Activated T-cell treated with anti-CD3 and anti-CD28 coated beads for 24 hours (primary cell): ENCODE measurements at places on chromosomes 11 and 22.

DNA sequence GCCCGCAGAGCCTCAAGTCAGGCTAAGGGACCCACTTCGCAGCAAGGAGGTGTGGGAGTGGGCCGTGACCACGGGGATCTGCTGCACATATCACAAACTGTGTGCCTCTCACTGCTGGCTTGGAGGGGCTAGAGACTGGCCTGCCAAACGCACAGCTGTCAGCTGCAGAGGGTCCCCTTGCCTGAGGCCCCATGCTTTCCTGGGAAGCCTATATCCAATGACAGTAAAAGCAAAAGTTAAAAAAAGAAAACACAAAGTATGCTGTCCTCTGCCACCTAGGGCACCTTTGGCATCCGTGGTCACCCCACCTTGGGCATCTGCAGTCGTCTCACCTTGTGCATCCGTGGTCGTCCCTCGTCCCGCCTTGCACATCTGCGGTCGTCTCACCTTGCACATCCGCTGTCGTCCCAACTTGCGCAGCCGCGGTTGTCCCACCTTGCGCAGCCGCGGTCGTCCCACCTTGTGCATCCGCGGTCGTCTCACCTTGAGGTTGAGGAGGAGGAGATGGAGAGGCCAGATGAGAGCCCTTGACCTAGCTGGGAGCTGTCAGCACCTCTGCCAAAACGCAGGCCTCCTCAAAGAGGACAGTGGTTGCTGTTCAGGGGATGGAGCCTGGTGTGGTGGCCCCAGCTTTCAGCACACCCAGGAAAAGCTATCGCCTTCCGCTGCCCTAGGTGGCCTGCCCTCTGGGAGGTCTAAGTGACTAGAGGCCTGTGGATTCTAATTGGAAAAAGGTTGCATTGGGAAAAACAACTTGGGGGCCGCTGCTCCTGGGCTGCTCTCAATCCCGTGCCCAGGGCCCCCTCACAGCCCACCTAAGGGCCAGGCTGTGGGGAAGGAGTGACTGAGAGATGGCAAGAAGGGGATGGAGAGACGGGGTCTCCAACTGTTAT lies 90.5 kb downstream of the MYEOV start:
- no peak for DNase-seq

GRCh38 chr11:124085997-124086846 lies 29.0 kb upstream of the VWA5A start:
- DNase-seq = no peak

- DNase-seq = no peak
Measured at GRCh38 chr22:42335839-42336378, 65.5 kb upstream of the TCF20 start.

DNA sequence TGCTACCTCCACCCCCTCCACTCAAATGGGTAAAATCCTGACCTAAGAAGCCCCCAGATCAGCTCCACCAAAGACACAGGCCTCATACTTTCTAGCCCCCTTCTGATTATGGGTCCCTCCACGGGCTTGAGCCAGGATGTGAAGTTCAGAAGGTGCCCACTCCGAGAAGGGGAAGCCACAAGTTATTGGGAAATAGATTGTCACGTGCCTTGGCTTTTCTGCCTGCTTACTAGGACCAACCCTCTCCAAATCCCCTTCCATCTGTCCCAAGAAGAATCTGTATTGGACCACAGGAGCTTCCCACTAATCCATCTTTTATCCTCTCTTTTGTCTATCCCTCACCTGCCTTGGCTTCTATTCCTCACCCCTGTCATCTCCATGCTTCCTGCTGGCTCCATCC lies 3.0 kb upstream of the NRGN start:
- no peak for DNase-seq

- no peak for DNase-seq
Measured at GRCh38 chr11:111540114-111540936, at the start of gene LAYN. Gene LAYN (plus strand): TSS chr11:111540720. CDS start chr11:111540844, 124 bp downstream.

DNA sequence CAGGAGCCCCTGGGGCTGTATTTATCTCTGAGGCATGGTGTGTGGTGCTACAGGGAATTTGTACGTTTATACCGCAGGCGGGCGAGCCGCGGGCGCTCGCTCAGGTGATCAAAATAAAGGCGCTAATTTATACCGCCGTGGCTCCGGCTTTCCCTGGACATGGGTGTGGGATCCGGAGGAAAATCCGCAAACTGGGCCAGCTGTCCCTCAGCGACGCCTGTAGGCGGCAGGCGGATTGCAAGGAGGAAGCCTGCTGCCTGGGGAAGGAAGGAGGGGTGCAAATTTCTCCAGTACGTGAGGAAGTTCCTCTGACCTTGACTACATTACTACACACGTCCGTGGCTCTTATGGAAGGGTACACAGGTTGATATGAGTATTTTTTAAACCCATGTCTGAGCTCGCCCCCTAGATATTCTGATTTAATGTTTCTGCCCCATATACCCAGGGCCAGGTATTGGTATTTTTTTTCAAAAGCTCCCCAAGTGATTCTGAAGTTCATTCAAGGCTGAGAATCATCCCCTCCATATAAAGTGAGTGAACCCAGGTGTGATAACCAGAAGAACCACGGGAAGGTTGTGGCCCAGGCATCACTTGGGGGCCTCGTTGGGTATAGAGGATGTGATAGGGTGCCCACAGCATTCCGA lies 2.8 kb downstream of the MYOD1 start:
- DNase-seq = no peak

DNA sequence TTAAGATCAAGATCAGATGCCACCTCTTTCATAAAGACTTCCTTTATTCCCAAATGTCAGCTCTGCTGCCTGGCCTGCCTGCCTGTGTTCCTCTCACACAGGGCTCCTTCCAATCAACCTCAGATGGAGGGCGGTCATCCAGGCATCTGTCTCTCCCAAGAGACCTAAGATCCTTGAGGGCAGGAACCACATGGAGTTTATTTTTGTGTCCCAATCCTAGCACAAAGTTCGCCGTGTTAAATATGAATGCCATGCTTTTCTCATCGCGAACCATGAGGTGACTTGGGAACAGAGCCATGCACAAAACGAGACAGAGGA lies 72.7 kb upstream of the ARFGAP3 start:
- DNase-seq = no peak

DNA sequence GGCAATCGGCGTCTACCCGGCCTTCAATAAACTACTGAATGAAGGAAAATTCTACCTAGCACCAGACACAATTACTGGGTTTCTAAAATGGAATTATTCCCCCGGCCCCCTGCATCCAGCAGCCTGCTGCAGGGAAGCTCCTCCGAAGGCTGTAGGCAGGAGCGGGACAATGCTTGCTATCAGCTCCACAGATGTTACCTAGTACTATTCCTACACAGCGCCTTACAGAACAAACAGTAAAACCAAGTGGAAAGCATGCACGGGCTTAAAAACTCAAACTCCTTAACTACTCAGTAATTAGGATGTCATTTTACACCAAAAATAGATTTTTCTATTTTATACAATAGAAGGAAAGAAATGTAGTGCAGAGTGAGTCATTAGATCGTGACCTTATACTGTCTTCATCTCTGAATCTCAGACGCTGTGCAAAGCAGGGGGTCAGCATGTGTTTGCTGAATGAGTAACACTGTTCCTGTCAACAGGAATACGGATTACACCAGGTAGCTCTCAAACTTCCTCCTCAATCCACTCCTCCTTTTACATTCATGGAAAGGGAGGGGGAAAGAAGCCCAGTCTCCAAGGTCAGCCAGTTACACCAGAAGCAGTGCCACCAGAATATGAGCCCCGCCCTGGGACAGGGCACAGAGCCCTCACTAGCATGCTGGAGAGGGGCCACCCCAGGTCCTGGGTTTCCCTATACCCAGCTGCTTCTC lies 74.9 kb downstream of the PACSIN2 start:
- DNase-seq = no peak

GRCh38 chr11:113341388-113342165 lies 27.2 kb downstream of the TTC12 start:
- DNase-seq = no peak

DNA sequence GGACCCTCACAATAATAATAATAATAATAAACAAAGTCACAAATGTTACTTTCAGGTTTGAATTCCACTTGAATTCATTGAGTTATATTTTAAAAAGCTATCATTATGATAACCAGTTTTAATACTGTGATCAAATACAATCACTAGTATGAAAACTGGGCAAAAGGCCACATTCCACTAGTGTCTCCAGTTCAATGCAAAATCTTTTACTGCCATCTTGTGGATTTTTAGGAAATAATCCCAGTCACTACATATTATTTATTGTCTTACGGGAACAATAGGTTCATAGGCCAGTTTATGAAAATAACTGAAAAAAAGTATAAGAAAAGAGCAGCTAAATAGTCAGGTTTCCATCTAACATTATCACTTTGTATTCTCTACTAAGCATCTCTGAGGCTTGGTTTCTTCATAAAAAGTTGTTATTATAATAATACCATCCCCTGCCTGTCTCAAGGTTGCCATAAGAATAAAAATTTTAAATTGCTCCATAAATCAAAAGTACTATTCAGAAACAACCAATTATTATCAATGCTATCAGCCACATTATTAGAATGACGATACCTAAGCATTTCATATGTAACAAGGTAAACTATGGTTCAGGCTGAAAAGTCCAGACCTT lies 533.9 kb upstream of the CCDC90B start:
- DNase-seq = no peak

DNA sequence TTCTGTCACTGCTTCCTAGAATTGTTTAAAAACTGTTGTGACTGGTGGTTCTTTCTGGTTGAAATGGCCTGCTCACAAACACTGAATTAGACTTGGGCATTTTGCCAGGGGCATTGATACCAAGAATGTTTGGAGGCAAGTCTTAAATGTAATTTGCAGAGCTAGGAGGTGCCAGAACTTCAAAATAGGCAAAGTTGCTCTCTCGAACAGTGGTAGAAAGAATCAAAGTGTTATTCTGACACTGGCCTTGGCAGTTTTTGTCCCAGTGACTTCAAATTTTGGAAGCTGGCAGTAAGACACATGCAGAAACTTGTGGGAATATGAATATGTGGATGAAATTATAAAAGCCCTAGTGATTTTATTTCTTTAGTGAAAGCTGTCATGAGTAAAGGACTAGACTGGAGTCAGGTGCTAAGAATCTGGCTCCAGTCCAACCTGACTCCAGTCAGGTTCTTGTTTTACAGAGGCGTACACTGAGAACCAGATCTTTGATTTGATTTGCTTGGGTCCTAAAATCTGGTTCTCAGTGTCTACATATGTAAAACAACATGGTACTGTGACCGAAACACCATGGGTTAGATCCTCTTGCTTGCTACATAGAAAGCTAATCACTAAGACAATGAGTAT lies 20.9 kb downstream of the SVIP start:
- DNase-seq = no peak

- DNase-seq = no peak
Measured at GRCh38 chr22:34080433-34080832, 160.2 kb upstream of the LARGE1 start.

- no peak for DNase-seq
Measured at GRCh38 chr11:131658414-131658813, 288.0 kb downstream of the NTM start.

DNA sequence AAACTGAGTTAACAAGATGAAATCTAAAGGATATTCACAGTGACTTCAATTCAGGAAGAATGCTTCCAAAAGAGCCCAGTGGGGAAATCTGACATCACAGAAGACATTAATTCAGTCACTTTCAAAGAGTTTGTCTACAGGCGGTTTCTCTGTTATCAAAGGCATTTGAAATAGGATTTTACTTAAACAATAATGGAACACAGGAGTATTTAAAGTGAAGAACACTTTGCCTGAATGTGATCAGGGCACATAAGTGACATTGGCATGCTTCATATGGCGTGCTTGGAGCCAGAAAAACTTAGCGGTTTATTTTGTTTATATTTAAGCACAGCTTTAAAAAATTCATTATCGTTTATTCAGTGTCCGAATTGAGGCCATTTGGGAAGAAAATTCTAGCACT lies 52.9 kb downstream of the PANX1 start:
- DNase-seq = no peak

GRCh38 chr11:68214173-68215086 lies 1.3 kb upstream of the KMT5B start:
- DNase-seq = no peak

GRCh38 chr11:78281511-78281910 lies 92.8 kb downstream of the USP35 start:
- DNase-seq = no peak

- DNase-seq = no peak
Measured at GRCh38 chr11:60964801-60965200, 6.7 kb upstream of the CD6 start.

DNA sequence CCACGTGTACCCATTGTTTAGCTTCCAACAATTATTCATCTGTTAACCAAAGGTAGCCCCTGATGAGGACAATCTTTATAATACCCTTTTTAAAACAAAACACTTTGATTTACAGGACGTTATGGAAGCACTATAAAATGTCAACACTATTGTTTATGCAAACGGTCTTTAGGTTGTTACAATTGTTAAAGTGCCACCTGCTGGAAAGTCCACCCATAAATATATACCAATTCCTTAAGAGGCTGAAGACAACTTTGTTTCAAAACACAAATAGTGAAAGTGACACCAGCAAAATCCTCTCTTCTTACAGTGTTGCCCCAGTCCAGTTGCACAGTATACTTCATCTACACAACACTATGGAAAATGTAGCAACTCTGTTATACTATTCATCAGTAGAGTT lies 68.9 kb upstream of the SLN start:
- no peak for DNase-seq

GRCh38 chr11:76699451-76700091 lies 29.0 kb upstream of the LRRC32 start:
- DNase-seq = no peak

- no peak for DNase-seq
Measured at GRCh38 chr22:30224161-30224857, 22.2 kb downstream of the LIF start.

DNA sequence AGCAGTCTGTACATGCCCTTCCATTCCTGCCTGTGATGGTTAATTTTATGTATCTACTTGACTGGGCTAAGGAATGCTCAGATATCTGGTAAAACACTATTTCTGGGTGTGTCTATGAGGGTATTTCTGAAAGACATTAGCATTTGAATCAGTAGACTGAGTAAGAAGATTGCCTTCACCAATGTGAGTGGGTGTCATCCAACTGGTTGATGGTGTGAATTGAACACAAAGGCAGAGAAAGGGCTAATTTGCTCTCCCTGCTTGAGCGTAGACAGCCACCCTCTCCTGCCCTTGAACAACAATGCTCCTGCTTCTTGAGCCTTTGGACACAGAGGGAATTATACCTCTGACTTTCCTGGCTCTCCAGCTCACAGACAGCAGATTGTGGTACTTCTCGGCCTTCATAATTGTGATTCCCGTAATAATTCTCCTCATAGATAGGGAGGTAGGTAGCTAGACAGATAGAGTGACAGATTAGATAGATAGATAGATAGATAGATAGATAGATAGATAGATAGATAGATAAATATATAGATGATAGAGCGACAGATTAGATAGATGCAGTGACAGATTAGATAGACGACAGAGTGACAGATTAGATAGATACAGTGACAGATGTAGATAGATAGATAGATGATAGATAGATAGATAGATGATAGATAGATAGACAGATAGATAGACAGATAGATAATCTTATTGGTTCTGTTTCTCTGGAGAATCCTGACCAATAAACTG lies 370.6 kb downstream of the CADM1 start:
- DNase-seq = no peak

DNA sequence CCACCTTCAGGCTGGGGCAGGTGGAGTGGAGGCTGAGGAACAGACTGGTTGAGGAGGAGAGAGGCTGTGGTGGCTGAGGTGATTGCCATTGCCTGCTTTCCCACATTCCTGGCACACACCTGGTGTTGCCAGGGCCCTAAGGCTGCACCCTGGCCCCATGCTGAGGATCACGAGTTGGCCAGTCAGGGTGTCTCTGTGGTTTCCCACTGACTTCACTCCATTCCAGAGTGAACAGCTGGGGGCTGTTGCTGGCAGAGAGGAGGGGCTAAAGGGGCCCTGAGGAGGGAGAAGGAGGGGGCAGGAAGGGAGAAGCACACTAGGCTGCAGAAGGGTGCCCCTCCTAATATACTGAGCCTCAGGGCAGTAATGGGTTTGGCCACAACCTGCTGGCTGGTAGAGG lies 1.8 kb downstream of the TMEM86A start:
- no peak for DNase-seq
